ENCODE measurements at places on chromosomes 16 and 17.

DNA sequence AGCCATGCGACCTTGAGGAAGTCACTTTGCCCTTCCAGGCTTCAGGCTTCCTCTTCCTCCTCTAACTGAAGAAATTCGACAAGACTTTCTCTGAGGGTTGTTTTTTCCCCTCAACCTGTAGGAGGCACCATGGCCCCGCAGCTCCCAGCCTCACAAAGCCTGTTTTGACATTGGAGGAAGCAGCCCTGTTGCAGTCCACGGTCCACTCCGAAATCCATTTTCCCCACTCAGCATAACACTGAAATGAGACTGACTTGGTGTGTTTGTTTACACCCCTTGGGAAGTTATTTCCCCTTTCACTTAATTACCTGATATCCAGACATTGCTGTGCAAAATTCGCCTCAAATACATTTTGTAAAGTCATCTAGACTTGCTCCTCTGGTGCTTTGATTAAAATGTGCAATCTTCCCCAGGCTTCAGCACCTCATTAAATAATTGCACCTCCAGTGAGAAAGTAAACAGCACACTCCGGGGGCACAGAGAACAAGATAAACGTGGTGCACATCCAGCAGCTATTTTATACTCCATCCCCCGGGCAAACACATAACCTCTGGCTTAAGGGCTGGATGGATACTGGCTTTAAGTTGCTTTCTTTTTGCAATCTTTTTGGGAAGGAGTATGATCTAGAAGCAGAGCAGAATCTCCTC lies 41.4 kb upstream of the PIRT start:
- DNase-seq: peak; percentile 45

GRCh38 chr16:10317425-10318001 lies 68.3 kb upstream of the ATF7IP2 start:
- DNase-seq: no peak

DNA sequence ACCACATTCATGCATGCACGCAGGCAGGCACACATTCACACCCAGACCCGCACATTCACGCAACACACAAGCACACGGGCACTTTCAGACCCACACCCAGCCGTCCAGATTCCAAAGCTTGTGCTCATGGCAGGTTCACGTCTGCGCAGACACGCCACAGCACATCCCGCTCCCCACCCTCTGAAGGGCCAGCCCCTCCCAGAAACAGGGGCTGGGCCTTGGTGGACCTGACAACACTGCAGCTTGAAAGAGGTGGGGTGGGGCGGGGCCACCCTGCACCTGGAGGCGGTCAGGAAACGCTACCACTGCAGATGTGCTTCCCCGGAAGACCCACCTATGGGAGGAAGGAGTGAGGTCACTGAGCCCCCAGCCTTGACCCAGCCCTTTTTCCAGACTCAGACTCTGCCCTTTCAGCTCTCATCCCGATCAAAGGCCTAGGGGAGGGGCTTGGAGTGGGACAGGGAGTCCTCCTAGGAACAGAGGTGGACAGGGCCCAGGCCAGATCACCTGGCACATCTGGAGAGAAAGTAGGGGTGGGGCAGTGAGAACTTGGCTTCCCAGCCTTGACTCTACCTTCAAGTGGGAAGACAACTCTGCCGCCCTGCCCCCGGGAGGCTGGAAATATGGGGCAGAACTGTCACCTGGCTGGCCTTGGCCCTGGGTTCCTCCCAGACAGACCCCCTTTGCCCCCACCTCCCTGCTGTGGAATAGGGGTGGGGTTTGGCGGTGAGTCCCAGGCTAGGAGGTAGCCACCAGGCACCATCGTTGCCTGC lies 11.0 kb downstream of the P3H4 start:
- DNase-seq: no peak

- no peak for DNase-seq
These were observed 3.5 kb downstream of the SLC16A3 start for GRCh38 chr17:82232322-82232820.

DNA sequence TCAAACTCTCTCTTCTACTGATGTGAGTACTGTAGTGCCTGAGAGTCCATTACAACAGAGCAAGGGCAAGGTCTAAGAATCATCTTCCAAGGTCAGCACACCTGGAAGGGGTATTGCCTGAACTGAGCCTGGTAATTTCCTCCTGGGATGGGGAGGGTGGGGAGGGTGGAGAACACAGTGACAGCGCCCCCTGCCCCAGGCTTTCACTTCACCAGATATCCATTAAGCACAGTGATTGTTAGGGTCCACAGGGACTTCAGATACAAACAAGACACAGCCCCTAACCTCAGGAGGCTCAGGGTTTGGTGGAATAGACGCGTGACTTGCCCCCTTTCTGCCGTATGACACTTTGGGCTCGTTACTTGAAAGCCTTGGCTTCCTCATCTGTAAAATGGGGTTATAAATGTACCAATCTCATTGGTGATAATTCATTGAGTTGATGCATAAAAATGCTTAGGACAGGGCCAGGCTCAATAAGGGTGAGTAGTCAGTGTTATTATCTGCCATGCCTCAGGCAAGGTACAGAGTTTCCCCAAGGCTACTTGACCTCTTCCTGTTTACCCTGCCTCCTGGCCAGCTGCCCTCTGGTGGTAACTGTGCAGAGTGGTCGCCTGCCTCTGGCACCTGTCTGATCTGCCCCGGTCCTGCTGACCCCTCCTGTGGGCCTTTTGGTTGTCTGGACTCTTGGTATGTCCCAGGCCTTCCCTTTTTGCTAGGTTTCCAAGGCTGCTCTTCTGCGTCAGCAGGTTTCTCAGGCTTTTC lies 13.1 kb upstream of the BRD7 start:
- DNase-seq: no peak

GRCh38 chr16:72736074-72736473 lies 311.9 kb downstream of the ZFHX3 start:
- DNase-seq: no peak
